ENCODE measurements at places on chromosomes 7 and 10.

GRCh38 chr10:106734220-106734619 lies 430.3 kb downstream of the SORCS1 start:
- DNase-seq: no peak

- no peak for DNase-seq
Observed at GRCh38 chr10:58838561-58839208, 326.0 kb downstream of the BICC1 start.

DNA sequence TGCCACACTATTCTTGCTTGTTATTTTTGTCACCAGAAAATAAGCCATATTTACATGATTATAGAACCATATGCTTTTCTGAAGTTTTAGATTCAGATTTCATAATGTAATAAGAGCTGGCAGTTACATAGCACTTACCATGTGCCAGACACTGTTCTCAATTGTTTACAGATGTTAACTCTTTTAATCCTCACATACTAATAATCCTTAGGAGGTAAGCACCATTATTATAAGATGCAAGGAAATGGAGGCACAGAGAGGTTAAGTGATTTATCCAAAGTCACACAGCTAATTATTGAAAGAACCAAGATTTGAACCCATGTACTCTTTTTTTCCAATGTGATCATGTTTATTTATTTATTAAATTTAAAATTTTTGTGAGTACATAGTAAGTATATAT lies 57.2 kb downstream of the CREB5 start:
- DNase-seq: no peak

GRCh38 chr7:1912593-1913465 lies 242.8 kb downstream of the ELFN1 start:
- no peak for DNase-seq

DNA sequence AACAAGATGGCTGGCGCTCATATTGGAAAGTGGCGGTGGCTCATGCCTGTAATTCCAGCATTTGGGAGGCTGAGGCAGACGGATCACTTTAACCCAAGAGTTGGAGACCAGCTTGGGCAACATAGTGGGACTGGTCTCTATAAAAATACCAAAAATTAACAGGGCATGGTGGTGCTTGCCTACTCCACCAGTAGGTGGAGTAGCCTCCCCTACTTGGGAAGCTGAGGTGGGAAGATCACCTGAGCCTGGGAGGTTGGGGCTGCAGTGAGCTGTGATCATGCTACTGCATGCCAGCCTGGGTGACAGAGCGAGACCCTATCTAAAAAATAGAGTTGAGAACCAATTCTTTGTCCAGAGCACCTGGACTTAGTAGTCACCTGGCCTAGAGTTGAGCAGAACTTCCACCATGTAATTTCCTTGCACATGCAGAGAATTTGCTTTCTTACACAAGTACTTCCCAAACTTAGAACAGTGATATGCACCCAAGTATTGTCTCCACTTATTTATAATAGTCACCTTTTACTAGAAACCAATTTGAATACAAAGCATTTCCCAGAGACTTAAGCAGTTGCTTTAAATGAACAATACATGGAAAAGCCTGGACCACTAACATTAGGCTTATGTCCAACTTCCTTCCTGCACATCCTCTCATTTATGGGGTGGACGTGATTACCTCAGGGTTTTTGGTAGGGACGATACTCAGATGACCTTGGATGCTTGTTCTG lies 15.9 kb downstream of the LAMB4 start:
- DNase-seq: no peak

GRCh38 chr10:122128357-122128756 lies 139.4 kb downstream of the TACC2 start:
- DNase-seq: no peak

DNA sequence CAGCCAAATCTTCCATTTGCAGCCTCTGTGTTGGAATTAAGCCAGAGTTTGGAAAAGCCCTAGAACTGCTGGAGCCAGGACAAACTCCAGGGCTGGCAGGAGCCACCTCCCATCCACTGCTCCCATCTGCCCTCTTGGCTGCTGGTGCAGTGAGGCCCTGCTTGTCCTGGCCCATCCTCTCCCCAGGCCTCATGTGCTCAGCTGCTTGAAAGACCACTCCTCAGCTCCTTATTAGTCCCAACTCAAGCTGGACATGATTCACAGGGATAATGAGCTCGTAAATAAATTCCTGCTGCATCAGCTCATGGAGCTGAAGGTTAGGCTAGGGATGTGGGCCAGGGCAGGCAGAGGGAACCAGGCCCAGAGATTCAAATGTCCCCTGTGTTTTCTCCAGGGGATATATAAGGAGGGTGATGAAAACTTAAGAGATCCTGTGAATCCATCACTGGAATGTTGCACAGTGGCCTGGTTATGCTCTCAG lies 282.8 kb downstream of the RPS24 start:
- no peak for DNase-seq
